ENCODE measurements at places on chromosomes 1 and 21.

DNA sequence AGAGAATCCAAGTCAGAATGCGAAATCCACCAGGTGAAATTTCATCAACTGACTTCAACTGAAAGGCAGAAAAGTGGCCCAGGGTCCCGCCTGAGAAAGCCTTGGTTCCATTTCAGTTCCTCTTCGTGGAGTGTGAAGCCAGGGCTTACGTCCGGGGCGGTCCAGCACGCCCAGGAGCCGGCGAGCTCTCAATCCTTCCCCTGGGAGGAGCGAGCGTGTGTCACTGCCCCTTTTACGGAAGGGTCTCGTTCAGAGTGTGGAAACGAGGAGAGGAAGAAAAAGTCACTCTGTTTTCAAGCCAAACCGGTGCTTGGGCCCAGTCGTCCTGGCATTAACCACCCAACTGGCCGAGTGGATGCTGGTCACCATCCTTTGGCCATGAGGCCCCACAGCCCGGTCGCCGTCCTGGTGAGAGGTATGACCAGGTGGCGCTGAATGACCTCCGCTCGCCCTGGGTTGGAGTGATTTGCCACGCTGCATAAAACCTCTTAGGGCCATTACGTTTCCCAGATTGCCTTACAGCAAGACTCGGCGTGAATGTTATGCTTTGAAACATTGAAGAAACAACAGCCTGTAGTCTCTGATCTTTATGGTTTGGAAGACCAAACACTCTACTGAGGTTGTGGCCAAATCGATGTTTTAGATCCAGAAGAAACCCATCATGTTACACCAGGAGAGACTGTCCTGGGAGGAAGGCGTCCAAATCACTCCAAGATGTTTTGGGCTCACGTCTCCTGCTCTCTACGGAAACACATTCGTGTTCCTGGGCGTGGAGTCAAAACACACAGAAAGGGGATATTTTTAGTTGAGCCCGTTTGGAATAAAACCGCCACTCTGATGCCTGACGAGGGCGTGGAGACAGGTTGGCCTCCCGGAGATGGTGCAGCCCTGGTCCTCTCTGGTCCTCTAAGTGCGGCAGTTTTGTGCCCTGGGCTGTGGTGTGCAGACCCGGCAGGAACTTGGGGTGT lies 93.6 kb upstream of the ACTRT2 start:
- no peak for DNase-seq

- DNase-seq = no peak
These were observed 375.6 kb downstream of the BRINP2 start for GRCh38 chr1:177546346-177546745.

DNA sequence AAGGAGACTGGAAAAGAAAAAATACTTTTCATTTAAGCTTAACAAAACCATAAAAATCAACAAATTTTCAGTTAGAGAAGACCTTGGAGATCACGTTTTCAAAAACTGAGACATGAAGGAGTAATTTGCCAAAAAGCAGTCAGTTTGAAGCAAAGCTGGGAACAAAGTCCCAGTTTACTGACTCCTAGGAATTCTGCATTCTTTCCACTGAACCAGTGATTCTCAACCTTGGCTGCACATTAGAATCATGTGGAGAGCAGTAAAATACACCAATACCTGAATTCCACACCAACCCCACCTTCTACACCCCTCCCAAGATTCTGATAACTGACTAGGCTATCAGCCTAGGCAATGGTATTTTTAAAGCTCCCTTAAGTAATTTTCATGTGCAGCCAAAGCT lies 73.5 kb downstream of the PRPF38A start:
- DNase-seq = no peak

DNA sequence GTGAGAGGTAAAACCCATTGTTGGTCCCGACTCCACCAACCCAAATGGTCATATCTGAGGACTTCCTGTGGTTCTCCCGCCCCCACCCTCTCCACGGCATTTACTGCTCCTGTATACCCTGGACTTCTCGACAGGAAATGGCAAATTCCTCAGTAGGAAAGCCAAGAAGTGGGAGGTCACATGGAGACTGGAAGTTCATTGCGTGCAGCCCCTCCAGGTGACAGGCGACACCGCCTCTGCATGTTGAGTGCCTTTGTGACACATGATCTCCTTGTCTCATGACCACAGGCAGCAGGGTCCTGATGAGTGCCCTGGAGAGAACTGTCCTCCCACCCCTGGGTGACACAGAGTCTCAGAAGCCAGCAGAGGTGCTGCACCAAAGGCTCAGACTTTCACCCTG lies 24.2 kb downstream of the ERG start:
- DNase-seq = no peak

- DNase-seq = no peak
These were observed 6.7 kb upstream of the LGALS8 start for GRCh38 chr1:236516929-236517704.

- DNase-seq = no peak
These were observed 18.9 kb downstream of the TNNT2 start for GRCh38 chr1:201358596-201358995.

- peak; percentile 31 for DNase-seq
These were observed 35.9 kb upstream of the HMGN1 start for GRCh38 chr21:39384674-39385298.

GRCh38 chr1:18182398-18183160 lies 75.0 kb downstream of the IGSF21 start:
- peak; percentile 6 for DNase-seq

GRCh38 chr21:38524168-38525153 lies 26.2 kb upstream of the ERG start:
- no peak for DNase-seq

GRCh38 chr1:35111106-35111505 lies 31.9 kb downstream of the ZMYM1 start:
- peak; percentile 48 for DNase-seq

- no peak for DNase-seq
These were observed 9.8 kb downstream of the BARHL2 start for GRCh38 chr1:90707363-90707710.

- DNase-seq = no peak
These were observed 24.7 kb downstream of the COL16A1 start for GRCh38 chr1:31679091-31679490.

GRCh38 chr1:6497215-6497866 lies 5.9 kb upstream of the PLEKHG5 start:
- no peak for DNase-seq

GRCh38 chr1:17819129-17819802 lies 64.1 kb downstream of the ACTL8 start:
- no peak for DNase-seq

GRCh38 chr1:246782120-246782900 lies 58.1 kb downstream of the SCCPDH start:
- peak; percentile 73 for DNase-seq

- no peak for DNase-seq
These were observed 7.4 kb downstream of the COP1 start for GRCh38 chr1:176199707-176200106.

DNA sequence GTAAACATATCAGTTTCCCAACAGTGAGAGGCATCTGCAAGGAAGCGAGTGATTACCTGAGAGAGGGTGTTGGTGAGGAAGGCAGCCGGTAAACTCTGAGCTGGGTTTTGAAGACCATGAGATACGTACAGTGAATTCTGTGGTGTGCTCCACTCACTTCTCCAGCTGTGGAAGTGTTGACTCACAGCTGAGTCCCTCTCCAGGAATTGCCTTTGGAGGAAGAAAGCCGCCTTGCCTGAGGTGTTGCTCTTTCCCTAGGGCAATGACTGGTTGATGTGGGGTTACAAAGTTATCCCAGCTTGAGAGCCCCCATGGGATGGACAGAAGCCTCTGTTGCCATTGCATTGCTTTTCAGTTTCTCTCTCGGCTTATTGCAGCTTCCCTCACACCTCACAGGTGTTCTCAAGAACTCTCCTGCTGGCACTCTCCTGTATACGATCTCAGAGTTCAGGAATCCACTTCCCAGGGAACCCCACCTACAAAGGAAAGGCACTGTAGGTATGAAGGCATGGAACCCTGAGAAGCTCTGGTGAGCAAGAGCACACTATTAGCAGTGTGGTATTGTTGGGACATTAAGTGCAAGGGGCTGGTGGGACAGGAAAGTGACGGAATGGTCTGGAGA lies 10.8 kb downstream of the NHLH1 start:
- peak; percentile 53 for DNase-seq

DNA sequence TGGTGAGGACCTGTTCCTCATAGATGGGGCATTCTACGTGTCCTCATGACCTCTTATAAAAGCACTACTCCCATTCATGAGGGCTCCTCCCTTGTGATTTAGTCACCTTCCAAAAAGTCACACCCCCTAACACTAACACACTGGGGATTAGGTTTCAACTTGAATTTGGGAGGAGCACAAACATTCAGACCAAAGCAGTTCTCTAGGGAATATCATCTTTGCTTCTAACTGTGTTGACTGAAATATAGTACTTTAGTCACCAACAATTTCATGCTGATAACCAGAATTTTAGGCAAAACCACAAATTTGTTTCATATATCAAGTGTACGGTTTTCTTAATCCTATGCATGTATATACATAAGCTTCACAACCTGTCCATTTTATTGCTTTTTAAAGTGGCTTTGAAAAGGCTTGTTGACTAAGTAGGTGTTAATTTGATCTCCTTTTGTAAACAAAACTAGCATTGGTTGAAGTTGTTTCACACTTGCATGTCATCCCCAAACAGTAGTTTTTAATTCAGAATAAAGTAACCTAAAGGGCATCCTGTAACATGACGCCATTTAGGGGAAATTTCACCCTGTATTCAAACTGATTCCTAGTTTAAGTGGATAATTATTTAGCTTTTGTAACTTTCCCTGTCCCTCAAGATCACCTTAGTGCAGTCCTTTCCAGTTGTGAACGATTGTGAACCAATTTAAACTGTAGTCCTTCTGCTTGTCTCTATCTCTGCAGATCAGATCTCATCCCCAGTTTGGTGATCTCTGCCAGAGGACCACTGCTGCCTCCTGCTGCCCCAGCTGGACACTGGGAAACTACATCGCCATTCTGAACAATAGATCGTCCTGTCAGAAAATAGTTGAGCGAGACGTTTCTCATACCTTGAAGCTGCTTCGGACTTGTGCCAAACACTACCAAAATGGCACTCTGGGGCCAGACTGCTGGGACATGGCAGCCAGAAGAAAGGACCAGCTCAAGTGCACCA lies 141.1 kb downstream of the TLR5 start:
- DNase-seq = no peak

- no peak for DNase-seq
These were observed 714.1 kb upstream of the ADAMTS5 start for GRCh38 chr21:27681038-27681437.

GRCh38 chr1:192571668-192572067 lies 3.9 kb upstream of the RGS1 start:
- DNase-seq = no peak

GRCh38 chr1:163231385-163231784 lies 28.7 kb upstream of the RGS5 start:
- no peak for DNase-seq

DNA sequence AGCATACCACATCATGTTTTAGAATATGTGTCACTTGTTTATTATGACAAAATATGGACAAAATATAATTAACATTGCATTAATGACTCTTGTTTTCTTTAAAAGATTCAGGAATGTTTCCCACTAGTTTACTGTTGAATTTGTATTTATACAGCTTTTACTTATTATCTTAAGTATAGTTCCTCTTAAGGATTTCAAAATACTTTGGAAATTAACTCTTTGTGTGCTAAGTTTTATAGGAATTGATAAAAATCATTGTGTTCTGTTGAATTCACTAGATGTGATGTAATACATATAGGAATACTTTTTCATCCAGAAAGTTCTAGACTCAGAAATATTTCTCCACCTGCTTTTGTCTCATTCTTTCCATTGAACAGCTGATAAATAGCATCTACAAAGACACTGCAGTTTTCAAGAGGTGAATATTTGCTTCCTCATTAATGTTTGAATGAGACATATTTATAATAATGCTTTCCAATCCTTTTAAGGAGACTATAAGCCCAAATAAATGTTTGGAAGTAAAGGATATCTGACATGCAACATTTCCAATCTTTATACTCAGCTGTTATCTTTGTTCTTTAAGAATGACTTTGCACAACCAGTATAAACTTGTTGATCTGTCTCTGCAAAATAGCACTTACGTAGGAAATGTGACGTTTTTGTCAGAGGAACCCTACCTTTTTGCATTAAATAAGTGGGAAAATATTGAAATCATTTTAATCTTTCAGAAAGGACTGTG lies 38.4 kb upstream of the SAMSN1 start:
- no peak for DNase-seq

DNA sequence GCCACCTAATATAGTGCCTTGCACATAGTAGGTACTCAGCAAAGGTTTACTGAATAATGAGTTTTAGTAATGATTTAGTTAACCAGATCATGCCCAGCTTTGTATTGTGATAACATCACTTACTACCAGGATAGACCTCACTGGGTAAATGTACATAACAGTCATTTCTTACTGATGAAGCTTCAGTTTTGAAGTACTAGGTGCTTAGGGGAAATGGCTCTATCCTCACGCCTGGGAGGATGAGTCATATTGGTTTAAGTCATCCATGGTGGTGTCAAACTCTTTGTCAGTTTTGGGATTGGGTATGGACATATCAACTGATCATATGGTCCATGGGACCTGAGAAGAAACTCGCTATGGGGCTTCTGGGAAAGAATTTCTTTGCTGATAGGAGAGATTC lies 90.6 kb upstream of the USP24 start:
- peak; percentile 33 for DNase-seq

DNA sequence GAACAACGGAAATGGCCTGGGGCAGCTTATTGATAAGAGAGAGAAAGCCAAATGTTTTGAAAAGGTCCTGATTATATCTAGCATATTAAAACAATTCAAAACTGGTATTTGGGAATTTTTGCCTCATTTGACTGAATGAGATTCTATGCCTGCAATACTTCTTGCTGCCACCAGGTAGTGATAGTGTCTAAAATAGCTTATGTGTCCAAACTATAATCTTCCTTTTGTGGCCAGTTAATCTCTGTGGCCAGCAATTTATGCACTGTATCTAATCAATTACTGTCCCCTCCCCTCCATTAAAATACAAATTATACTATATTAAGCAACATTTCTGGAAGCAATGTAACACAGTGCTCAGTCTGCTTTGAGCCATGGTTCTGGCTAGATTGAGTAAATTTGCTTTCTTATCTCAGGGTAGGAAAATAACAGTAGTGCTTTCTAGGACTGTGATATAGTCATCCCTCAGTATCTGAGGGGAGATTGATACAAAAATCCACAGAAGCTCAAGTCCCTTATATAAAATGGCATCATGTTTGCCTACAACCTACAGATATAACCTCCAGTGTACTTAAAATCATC lies 91.8 kb downstream of the FOXD2 start:
- DNase-seq = no peak

GRCh38 chr1:51282605-51283004 lies 46.5 kb downstream of the RNF11 start:
- no peak for DNase-seq

GRCh38 chr1:244386595-244386994 lies 65.1 kb downstream of the ADSS2 start:
- no peak for DNase-seq

- DNase-seq = no peak
These were observed 3.8 kb upstream of the ZNF692 start for GRCh38 chr1:248862695-248862997.

- no peak for DNase-seq
These were observed 46.3 kb downstream of the CASQ2 start for GRCh38 chr1:115722221-115722620.

DNA sequence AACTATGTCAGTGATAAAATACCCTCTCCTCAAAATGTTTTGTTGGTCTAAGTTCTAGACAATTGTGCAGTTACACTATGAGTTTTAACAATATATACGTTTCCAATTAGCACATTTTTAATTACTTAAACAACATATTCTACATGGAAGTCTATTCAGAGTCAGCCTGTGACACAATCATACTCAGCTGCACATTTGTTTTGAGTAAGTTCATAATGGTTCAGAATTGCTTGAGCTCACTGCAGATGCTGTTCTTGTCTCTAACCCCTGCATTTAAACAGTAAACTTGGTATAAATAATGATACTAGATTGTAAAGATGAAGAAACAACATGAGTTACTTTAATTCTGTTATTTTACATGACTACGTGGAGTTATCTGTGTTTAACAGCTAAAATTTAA lies 30.6 kb downstream of the CDKN2C start:
- no peak for DNase-seq

Measured in H54 (cell line).